Cortex of kidney (tissue), 1 donor: ENCODE measurements at places on chromosomes 2 and 18.

DNA sequence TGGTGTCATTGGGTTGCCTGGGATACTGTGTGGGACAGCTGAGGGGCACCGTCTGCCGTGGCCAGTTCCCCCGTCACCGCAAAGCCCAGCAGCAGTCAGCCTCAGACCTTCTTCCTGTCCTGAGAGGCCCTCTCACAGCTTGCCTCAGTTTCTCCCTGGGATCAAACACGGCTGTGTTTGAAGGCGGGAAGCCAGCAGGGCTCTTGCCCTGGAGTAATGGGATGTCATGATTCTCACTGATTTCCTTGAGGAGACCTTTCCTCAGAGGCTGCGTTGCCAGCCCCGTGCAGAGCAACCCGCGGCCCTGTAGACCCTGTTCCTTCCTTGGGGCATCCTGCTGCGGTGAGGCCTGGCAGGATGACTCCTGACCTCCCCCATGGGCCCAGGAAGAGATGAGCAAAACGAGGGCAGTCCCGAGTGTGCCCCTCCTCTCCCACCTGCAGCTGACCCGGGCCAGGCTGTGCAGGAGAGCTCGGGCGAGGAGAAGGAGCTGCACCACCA is 13.9 kb upstream of the NFATC1 start:
- no peak for DNase-seq

DNA sequence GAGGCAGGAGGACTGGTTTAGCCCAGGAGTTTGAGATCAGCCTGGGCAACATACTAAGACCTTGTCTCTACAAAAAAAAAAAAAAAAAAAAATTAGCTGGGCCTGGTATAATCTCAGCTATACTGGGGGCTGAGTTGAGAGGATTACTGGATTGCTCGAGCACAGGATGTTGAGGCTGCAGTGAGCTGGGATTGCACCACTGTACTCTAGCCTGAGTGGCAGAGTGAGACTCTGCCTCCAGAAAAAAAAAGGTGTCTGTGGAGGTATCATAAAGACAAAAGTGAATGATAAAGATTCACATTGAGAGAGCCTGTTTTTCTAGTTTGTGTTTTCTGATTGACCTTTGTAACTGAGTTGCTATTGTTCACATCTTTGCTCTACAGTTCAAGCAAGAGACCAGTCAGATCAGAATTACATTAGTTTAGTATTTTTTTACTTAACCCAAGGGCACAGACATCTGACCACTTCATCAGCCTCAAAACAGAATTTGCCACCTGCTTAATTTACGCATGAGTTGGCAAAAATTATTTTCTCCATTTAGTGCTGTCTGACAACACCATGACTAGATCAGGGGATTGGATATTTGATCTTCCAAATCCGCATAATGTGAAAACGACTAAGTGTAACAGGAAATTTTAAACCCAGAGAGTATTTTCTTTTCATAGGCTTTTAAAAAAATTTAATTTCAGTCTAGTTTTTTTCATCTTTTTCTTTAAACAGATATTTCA is 271.0 kb downstream of the TGIF1 start:
- no peak for DNase-seq

- DNase-seq, result no peak
Observed at GRCh38 chr2:233796254-233796653, 18.1 kb downstream of the MROH2A start.

GRCh38 chr2:226407135-226407534 is 392.5 kb downstream of the IRS1 start:
- no peak for DNase-seq

DNA sequence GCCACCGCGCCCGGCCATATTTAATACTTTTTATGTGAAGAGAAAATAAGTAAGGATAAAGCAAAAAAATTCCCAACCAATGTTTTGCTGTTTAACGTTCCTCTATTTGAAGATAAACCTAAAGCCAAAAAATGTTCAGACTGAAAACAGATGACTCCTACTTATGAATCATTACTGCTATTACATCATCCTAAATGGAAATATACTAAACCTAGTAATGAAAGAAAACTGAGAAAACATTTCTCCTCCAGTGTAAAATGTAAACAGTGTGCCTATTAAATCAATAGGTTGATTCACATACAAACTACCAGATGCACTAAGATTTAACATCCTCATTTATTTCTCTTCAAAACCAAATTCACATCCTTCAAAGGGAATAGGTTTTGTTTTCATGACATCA is 43.5 kb downstream of the CWC22 start:
- DNase-seq, result no peak

DNA sequence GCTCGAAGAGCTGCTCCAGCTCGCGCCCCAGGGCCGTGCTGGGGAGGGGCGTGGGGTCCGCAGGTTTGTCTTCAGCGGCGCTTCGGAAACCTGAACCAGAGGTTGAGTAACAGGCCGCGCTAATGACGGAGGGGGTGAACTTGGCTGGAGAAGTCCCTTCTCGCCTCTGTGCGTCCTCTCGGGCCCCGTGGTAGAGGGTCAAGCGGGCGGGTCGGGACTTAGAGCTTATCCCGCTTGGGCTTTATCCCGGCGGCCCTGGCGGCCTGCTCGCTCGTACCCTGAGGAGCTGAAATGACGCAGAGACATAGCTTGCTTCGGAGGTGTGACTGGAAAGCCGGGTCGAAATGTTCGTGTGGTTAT is 479 bp downstream of the RNMT start:
- no peak for DNase-seq

- DNase-seq, result no peak
Observed at GRCh38 chr2:190452433-190452832, 44.3 kb downstream of the MFSD6 start.

DNA sequence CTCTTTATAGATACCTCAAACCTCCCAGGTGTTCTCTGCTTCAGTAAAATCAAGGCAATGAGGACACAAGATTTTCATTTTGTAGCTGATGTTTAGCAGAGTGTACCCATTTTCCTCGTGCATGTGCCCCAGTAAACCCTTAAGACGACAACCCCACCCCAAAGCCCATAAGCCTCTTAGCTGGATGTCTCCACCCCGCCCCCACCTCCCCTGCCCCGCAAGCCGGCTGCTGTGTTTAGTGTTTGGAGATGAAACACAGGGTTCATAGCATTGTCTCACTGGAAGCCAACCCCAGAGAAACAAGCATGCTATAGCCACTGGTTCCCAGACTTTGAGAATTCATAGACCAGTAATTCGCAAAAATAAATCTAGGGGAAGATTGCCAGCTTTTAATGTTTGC is 5.8 kb upstream of the SAG start:
- no peak for DNase-seq

DNA sequence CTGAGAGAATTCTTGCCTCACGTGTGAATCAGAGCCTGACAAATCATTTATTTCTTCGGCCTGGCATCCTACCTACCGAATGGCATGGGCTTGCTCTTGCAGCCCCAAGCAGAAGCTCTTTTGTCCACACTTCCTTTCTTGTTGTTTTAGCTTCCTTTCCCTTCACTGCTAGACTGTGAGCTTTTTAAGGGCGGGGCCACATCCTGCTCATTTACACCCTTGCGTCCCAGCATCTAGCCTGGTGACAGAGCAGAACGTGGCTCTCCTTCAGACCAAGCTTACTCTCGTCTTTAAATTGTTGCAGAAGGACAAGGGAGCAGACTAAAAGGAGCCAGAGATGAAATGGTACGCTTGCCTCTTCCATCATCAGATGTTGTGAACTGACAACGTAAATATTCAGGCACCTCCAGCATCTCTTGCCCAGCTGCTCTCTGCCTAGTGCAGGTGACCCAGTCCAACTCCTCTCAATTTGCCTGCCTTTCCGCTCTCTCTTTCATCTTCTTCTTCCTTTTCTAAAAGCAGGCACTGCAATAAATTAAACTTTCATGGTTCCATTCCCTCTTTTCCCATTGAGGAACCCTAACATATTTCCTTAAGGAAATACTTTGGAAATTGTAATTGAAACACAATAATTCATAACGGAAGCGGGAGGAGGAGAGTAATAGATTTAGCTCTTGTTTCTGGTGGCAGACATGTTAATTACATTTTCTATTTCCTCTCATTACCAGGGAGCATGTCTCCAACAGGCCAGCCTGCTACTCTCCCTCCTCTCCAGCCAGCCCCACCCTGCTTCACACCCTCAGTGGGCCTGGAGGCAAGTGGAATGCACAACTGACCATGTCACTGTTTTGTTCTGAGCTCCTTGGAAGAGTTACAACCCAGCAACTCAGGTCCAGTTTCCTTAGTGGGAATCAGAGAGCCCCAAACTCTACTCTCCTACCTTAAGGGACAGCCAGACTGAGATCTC is 228.1 kb upstream of the TRIB2 start:
- DNase-seq, result no peak

DNA sequence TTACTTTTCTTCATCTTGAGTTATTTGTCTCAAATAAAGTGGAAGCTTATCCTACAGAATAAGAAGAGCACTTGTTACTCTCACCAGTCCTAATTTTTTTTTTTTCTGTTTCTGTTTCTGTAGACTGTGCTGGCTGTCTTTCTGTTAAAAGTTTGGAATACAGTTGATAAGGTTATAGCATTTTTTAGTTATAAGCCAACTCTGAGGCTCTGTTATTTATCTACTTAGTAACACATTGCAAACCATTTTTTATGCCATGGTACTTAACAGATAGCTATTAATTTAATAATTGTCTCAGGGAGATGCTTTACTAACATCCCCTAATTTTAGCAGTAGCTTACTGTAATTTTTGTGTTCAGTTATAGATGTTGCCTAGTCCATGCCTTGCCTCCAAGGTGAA is 37.9 kb downstream of the CREB1 start:
- DNase-seq, result no peak

- no peak for DNase-seq
Observed at GRCh38 chr18:33906046-33906445, 318.7 kb downstream of the NOL4 start.

- no peak for DNase-seq
Observed at GRCh38 chr2:64975232-64975821, 13.9 kb upstream of the SLC1A4 start.

DNA sequence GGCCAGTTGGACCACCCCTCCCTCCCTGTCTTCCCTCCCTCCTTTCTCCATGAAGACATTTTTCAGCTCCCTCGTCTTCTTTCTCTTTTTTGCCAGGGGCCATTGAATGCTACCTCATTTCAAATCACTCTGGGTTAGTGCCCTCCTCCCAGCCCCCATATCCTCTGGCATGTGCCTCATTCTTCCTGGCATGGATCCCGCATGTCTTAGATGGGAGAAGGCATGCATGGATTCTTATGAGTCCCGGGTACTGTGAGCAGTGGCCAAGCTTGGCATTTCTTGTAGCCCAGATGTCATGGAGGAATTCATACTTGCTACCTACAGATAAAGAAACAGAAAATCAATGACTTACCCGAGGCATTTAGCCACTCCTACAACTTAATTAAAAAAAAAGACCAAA is 9.0 kb upstream of the HAAO start:
- no peak for DNase-seq

DNA sequence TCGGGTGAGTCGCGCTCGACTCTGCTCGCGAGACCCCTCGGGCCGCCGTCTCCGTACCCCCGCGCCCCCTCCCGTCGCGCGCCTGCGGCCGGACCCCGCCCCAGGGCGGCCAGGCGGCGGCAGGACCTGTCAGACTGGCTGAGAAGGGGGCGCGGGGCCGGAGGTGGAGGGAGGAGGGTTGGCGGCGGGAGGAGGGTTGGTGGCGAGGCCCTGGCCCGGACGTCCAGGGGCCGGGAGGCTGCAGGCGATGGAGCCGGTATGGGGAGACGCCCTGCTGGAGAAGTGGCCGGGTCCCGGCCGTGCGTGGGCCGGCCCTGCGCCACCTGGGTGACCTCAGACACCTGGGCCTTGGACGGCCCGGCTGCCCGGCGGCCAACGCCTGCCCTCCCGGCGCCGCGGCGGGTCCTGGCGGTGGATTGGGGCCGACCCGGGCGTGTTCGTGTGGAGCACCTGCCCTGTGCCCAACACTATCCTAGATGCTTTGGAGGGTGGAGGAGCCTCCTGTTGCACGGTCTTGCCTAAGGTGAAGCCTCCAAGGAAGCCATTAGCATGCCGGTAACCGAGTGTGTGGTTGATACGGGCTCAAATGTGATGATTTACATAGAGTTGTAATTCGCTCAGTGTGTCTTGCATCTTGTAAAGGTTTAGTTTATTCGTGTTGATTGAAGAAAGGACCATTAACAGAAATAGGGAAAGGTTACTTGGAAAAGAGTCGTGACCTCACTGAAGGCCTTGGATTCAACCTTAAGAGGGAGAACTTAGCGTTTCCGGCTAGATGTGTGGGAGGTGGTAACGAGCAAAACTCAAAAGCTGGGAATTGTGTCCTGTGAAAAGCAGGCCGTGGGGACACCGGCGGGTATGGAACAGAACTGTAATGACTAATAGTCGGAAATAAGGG is 550 bp downstream of the MYL12B start:
- no peak for DNase-seq

GRCh38 chr18:79869591-79870300 is 72.0 kb downstream of the KCNG2 start:
- DNase-seq, result no peak

- DNase-seq, result no peak
Observed at GRCh38 chr2:239339726-239340601, 60.9 kb downstream of the HDAC4 start.

DNA sequence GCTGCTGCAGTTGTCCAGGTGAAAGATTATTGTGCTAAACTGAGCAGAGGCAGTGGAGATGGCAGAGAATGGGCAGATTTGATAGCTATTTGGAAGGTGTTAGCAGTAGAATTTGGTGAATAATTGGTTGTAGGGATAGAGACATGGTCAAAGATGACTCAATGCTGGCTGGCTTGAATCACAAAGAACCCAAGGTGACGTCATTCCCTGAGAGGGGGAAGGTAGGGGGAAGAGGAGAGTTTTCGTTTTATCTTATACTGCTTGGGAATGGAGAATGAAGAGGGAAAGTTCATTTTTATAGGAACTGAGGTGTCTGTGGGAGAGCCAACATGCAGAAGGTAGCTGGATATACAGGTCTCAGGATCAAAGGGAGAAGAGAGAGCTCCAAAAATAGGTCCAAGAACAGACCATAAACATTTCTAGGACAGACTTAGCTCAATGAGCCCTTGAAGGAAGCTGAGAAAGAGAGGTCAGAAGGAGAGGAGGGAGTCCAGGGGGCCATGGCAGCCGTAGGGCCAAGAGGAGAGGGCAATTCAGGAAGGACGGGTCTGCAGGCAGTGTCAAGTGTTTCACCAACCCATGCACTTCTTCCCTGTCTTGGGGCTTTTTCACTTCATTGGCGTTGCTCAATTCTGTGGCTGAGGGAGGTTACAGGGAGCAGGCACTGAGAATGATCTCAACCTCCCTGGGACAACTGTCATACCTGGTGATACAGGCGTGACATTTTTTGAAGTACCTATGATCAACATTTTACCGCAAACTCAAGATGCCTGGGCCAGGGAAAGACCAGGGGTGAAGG is 281.3 kb downstream of the TDRD15 start:
- no peak for DNase-seq

- no peak for DNase-seq
Observed at GRCh38 chr18:37390687-37391086, 174.9 kb downstream of the CELF4 start.
